ENCODE measurements at places on chromosomes 6 and 20. TPM values are rescaled to one million over a fixed set of nuclear protein-coding genes. Genes with fewer than 3 reads are reported as not detected.

DNA sequence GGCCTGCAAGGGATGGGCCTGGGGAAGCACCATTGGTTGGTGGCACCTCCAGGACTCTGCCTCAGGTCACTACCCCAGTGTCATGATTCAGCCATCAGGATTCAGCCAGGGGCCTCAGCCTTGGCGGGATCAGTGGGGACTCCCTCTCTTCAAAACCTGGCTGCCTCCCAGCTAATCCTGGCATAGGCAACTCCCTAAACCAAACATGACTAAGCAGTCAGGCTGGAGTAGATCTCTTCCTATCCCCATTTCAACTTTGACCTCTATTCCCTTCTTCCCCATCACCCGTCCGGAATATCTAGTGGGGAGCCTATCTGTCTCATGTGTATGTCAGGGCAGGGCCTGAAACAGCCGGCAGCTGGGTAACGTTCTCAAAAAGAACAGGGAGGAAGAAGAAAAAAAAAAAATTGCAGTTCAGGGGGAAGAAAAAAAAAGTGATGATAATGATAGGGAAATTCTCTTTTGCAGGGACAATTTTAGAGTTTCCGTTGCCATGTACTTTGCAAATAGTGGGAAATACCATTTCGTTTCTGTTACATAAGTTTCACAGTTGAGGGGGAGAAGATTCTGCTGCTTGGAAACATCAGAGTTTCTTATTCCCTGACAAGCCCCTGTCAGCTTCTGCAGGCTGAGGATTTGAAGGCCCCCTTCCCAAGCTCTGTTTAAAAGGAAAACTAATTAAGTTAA is 4.1 kb upstream of the PREX1 start:
- DNase-seq: peak; percentile 68

GRCh38 chr6:37008484-37009465 is 3.3 kb downstream of the FGD2 start:
- DNase-seq: no peak

Gene ENPP3
- total RNA-seq: not detected

Gene DACT2
- total RNA-seq: 4.9 TPM

DNA sequence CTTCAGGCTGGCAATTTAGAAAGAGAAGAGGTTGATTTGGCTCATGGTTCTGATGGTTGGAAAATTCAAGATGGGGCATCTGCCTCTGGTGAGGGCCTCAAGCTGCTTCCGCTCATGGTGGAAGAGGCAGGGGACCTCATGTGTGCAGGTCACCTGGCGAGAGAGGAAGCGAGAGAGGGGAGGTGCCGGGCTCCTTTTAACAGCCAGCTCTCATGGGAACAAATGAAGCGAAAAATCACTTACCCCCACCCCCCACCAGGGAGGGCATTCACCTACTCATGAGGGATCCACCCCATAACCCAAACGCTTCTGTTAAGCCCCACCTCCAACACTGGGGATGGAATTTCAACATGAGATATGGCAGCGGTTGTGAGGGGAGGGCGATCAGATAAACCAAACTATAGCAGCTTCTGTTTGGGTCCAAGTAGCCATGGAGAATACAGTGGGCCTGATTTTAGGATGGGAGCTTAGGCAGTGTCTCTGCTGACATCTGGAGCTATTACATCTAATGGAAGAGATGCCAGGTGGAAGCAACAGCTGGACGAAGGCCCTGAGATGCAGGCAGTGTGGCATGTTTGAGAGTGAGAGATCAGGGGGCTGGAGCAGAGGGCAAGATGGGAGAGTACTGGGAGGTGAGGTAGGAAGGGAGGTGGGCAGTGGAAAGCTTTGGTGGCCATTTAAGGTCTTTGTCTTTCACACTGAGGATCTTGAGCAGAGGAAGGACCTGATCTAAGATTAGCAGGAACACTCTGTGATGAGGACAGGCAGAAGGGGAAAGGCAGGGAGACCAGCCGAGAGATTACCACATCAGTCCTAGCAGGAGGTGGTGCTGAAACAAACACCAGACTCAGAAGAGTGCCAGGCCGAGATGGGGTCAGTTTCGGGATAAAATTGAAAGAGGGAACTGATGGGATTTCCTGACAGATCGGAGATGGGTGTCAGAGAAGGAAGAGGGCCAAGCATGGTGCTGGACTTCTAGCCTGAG is 161.8 kb downstream of the NFATC2 start:
- no peak for DNase-seq

- DNase-seq: no peak
Measured at GRCh38 chr6:52972989-52973388, 22.1 kb downstream of the GSTA4 start.

DNA sequence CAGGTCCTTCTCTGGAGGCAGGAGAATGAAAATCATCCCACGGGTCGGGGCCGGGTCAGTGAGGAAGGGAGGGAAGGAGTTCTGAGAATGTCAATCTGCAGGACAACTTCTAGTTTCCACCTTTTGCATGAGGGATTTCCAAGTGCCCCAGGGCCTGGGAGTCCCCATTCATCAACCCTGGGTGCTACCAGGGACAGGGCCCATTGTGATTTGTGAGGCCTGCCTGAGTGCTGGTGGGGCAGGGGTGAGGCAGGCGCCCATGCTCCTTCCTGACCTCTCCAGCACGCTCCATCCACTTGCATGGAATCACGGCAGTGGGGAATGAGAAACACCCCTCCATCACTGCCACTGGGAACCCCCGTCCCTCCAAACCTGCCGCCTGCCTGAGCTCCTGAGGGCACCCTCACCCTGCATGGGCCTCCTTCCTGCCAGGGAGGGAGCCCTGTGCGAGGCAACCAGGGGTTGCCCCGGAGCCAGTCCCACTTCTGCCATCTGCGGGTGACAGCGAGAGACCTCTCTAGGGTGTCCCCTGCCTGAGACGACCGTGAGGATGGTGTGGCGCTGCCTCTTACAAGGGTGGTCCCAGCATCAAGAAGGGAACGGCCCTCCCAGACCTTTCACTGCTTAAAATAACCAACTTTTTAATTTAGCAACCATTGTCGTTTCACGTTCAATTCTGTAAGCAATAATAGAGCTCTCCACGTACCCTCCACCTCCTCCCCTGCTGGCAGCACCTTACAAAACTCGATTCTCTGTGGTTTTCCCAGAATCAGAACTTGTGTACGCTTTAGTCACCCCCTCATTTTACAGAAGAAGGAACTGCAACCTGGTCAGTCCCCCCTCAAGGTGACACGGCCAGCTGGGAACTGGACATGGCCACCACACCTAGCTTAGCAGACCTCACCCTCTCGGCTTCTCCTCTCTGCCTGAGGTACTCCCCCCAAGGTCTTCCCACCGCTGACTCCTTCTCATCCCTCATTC is 28.6 kb downstream of the PMEPA1 start:
- DNase-seq: no peak

Gene LY6G6F
- total RNA-seq: not detected

All from stomach (tissue), 19 donors.